Stimulated activated CD8-positive, alpha-beta memory T cell treated with anti-CD3 and anti-CD28 coated beads, Interleukin-15, amount 100 ng/mL, for 4 hours (primary cell): ENCODE measurements at places on chromosomes 6 and 20.

DNA sequence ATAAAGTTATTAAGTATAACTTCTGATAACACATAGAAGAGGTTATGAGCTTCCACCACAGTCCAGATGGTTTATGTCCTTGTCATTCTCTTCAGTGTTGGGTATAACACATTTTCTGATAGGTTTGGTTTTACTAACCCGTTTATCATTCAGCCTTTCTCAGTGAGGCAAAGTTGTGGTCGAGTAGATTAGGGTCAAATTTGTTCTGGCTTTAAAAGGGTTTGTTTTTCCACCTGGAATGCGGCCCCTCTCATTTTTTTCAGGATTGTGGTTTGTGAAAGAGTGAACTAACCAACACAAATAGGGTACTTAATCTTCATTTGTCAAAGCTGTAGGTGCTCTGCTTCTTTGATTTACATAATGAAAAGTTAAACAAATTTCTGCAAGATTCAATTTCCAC is 204.2 kb upstream of the ASCC3 start:
- no peak for DNase-seq

DNA sequence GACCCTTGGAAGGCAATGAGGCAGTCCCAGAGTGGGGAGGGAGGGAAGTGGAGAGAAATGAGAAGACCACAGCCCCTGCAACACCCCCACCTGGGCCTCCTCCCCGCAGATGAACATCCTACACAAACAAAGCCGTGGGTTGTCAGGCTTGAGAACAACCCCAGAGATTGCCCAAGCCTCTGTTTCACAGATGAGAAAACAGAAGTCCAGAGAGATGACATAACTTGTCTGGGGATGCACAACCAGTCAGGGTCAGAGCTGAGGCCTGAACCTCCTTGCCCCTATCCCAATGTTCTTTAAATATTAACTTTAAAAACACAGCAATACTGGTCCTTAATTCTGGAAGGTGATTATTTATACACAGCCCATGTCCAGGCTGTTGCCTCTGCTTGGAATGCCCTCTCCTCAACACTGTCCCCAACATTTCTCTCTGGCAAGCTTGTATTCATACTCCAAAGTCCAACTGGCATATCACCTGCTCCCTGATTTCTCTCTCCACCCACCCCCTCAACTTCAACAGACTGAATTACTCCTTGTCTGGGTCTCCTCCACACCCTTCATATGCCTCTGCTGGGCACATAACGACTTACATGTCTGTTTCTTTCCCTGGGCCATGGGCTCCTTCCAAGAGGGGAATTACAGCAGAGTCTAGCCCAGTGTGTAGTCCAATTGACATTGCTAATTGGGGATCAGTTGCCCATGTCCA is 135.5 kb upstream of the LRFN2 start:
- no peak for DNase-seq

DNA sequence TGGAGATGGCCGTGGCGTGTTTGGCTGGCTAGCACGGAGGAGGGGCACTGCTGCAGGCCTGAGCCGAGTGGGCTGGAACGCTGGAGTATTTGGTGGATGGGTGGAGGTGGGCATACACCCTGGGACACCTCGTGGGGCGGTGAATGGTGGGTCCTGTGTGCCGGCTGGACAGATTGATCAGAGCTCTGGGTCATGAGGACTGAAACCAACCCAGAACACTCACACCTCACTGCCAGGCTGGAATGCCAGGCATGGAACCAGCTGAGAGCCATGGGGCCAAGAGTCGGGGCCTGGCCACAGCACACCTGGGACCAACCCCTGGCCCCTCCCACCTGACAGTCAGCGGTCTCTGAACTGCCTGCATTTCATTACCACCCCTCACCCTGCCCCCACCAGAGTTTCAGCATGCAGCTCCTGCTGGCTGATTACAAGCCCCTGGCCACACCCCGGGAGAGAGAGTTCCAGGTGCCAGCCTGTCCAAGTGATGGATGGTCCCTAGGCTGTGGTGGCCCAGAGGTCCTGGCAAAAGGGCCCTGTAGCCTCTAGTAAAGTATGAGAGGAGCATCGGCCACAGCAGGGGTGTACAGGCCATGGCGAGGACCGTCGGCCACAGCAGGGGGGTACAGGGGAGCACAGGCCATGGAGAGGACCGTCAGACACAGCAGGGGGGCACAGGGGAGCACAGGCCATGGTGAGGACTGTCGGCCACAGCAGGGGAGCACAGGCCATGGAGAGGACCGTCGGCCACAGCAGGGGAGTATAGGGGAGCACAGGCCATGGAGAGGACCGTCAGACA is 3.3 kb downstream of the NPBWR2 start:
- no peak for DNase-seq

DNA sequence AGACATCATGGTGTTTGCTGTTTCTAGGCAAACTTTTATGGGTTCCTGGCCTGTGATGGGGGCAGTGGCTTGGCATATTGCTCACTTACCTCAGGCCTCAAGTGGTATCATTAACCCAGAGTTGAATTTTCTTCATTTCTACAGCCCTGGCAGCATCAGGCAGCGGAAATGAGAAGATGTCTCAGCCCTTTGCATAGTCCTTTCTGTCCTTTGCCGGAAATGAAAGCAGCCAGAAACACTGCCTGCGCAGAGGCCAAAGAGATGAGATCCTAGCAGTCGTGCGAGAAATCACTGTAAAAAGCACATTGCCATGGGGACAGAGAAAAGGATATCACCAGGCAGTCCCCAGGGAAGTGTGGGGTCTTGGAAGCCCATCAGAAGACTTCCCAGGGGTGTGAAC is 37.4 kb upstream of the KCNG1 start:
- DNase-seq: no peak

DNA sequence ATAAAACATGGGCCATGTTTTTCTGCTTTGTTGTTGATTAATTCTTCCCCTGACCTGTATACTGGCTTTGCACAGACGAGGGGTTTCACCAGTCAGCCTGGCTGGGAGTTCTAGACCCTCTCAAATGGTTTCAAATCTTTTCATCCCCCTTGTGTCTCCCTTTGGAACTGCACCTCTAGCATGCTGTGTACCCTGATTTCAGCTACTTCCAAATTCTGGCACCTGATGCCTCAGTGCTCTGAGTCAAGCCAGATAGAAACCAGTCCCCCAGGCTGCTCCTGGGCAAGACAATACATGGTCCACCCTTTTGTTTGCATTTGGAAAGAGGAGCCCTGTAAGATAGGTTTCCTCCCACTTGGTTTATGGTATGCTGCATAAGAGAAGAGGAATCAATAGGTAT is 290.2 kb downstream of the BTBD3 start:
- no peak for DNase-seq

DNA sequence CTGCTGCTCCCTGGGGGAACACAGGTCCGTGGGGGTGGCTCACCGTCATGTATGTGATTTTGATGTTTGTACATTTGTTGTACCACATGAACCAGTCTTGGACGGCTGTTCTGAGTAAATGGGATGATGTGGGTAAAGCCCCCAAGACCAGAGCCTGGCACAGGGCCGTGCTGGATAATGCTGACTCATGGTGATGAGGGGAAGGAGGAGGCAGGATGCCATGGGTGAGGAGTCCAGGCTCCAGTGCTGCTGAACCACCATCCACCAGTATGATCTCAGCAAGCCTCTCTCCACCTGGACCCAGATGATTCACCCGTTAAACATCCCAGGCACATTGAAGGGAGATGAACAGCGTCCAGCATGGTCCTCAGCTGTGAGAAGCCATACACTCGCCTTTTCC is 9.6 kb upstream of the APCDD1L start:
- no peak for DNase-seq

GRCh38 chr6:136420853-136421252 is 129.4 kb downstream of the MAP7 start:
- DNase-seq: no peak

DNA sequence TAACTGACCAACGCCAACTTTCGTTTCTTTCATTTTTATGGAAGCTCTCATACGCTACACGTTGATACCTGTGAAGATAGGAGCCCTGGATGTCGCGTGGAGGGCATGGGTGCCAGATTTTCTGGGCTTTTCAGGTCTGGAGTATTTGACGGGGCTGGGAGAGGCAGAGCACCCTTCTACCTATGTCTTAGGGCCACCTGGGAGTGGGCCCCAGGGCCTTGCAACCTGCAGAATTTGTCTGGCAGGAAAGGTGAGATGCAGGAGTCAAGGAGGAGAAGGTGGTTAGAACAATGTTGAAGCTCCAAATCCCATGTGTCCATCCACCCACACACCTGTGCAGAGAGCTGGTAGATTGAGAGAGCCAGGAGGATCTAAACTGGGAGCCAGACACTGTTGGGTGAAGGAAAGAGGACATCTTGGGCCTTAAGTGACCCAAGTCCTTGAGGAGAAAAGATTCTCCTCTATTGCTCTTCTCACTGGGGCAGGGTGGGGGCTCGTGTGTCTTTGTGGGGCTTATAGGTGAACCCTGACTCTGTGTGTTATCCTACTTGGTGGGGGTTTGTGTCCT is 27.4 kb upstream of the PCMTD2 start:
- DNase-seq: no peak

DNA sequence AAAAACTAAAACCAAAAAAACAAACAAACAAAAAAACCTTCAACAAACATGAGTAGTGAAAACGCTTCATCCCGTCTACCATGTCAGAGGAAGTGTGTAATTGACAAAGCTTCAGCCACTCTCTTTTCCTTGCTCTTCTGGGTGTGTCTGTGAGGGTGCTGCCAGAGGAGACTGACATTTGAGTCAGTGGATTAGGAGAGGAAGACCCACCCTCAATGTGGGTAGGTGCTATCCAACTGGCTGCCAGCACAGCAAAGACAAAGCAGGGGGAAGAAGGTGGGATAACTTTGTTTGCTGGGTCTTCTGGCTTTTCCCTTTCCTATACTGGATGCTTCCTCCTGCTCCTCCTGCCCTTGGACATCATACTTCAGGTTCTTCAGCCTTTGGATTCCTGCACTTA is 145.6 kb downstream of the TASP1 start:
- DNase-seq: no peak

DNA sequence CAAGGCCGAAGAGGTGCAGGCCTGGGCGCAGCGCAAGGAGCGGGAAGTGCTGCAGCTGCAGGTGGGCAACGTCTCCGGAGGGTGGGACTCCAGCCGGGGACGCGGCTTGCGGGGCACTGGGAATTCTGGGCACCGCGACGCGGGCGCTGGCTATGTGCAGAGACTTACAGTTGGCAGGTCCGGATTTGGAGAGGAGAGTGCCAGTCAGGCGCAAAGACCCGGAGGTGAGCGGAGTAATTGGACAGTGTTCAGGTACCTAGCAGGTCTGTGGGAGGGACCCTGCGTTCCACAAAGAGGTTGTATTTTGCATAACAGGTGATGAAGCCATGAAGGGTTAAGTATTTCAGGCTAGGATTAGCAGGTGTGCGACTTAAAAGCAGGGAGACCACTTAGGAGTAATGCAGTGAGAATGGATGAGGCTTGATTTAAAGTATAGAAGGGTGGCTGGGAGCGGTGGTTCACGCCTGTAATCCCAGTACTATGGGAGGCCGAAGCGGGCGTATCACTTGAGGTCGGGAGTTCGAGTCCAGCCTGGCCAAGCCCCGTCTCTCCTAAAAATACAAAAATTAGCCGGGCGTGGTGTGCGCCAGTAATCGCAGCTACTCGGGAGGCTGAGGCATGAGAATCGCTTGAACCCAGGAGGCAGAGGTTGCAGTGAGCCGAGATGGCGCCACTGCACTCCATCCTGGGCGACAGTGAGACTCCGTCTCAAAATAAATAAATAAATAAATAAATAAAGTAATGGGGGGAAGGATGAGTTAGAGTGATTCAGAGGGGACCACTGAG is 1.0 kb downstream of the MRPS26 start:
- DNase-seq: no peak

GRCh38 chr20:51118216-51118615 is 95.3 kb upstream of the KCNG1 start:
- DNase-seq: no peak

- no peak for DNase-seq
Measured at GRCh38 chr6:107125771-107126170, 10.5 kb upstream of the BEND3 start.

GRCh38 chr20:44983093-44983674 is 16.9 kb downstream of the STK4 start:
- no peak for DNase-seq

GRCh38 chr20:50844430-50845100 is 49.7 kb downstream of the BCAS4 start:
- peak; percentile 30 for DNase-seq

DNA sequence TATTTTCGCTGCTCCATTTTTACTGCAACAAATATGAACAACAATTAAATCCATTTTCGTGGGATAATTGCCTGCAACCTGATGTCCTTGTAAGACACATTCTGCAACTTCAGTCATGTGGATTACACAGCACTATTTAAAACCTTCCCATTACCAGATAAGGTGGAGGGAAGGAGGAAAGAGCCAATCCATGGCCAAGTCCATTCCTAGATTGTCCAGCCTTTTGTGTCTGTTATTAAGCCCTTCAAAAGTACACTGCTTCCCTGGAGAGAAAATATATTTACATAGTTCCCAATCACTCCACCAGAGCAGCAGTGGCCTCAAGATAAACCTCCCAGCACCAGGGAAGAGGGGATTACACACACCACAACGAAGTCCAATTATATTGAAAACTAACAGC is 347.9 kb downstream of the CDH26 start:
- DNase-seq: no peak

- no peak for DNase-seq
Measured at GRCh38 chr6:39835821-39836295, 43.7 kb downstream of the DAAM2 start.
